Stimulated activated CD8-positive, alpha-beta memory T cell treated with anti-CD3 and anti-CD28 coated beads, Interleukin-7, amount 100 ng/mL, for 1 hour (primary cell): ENCODE measurements at places on chromosomes 7 and 10.
A peak's percentile ranks its signal among the peaks of the same experiment; 100 is the strongest.

DNA sequence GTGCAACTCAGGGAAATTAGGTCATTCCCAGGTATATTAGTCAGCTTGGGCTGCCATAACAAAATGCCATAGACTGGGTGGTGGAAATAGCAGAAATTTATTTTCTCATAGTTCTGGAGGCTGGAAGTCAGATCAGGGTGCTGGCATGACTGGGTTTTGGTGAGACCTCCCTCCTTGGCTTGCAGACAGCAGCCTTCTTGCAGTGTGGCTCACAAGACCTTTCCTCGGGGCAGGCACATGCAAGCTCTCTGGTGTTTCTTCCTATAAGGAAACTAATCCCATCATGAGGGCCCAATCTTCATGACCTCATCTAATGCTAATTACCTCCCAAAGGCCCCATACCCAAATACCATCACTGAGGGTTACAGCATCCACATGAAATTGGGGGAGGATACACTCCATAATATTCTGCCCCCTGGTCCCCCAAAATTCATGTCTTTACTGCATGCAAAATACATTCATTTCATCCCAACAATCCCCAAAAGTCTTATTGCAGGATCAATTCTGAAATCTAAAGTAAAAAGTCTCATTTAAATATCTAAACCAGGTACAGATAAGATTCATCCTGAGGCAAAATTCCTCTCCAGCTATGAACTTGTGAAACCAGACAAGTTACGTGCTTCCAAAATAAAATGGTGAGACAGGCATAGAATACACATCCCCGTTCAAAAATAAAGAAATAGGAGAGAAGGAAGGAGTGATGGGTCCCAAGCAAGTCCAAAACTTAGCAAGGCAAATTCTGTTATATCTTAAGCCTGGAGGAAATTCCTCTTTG lies 17.4 kb upstream of the CBLL1 start:
- DNase-seq, result no peak

DNA sequence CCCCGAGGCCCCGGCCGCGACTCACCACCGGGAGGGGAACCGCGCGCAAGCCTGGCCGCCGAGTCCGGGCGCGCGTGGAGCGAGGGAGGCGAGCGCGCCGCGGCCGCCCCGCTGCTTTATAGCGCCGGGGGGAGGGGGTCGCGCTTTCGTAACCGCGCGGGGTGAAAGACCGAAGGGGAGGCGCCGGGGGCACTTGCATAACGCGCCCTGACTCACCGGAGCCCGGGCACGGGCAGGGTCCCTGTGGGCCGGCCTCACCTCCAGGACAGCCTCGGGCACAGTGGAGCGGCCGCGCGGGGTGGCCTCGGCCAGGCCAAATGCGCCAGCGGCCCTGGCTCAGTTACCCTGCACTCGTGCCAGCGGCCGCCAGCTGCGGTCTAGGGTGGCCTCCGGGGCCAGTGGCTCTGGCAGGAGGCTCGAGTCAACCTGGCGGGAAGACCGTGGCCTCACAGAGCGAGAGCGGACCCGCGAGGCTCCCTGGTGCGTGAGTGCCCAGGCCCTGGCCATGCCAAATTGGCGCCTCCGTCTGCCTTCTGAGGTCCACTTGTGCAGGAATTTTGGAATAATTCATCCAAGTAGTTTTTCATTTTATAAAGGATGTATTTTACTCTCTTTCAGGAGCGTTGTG lies at the start of gene RBP4:
RBP4 (minus strand) TSS at position 90 of the 628 bp plus-strand sequence. CDS start 207 bp downstream, outside the sequence.
- DNase-seq, result no peak

DNA sequence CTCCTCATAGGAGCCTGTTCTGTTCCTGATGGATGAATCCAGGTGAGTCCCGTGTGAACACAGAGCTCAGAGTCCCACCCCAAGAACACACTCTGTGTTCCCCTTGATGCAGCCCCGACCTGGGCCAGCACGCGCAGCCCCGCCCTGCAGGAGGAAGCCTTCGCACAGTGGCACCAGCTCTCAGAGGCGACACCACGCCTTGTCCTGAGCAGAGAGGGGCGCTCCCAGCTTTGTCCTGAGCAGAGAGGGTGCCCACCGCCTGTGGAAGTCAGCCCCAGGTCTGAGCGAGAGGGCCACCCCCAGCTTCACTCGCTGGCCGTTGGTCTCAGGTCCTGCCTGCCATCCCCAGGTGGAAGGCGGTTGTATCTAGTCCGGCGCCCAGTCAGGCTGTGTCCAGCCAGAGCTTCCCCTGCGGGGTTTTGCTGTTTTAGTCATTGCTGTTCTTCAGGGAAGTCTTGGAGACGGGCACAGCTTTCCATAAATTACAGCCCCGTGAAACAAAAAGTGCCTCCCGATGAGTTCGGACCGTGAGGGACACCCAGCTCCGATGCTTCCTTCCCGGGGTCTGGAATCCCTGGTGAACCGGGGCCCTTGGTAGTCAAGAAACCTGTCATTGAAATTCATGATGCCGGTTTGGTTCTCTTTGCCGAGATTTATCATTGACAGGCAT lies 43.6 kb downstream of the NKX6-2 start:
- no peak for DNase-seq

GRCh38 chr10:96719850-96720421 lies 378 bp downstream of the PIK3AP1 start:
- peak; percentile 32 for DNase-seq

GRCh38 chr10:6409971-6410643 lies 170.0 kb downstream of the PRKCQ start:
- peak; percentile 24 for DNase-seq

DNA sequence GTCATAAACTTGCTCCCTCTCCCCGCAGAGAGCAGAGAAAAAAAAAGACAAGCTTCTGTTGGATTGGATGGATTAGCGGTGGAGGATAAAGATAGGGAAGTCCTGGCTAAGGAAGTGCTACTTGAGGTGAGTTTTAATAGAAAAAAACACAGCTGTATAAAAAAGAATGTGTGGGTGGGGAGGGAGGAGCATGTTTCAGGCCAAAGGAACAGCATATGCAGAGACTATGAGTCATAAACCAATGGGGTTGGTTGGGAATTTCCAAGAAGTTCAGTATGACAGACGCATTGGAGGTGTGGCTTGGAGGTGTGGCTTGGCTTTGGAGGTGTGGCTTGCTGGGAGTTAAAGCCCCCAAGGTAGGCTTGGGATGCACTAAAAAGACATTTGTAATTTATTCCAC lies 103.0 kb upstream of the LSM8 start:
- no peak for DNase-seq

DNA sequence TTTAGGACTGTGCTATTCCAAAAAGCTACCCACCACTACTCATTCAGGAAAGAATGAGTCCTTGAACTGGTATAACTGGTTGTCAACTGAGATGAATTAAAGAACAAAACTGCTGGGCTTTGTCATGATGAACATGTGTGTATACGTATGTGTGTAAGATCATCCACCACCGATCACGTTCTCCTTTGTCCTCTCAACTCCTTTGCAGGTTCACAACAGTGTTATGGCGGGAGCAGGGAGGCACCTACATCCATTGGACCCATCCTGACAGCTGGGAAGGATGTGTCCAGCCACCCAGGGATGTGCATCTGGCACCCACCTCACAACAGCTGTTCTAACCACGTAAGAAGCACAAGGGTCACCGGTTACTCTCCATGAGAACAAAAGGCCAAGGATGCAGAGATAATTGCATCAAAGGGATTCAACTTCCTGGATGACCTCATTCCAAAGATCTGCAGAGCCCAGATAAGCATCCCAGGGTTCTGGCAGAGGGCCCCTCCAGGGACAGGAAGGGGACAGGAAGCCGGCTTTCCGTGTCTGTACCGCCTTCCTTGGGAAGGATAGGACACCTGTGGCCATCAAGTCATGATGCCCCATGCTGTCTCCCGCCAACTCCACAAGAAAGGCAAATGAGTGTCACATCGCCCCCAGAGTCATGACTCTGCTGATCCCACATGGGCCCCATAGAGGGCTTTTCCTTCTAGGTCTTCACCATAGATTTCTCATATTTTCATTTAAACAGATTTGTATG lies 66.1 kb downstream of the STEAP1B start:
- DNase-seq, result no peak

DNA sequence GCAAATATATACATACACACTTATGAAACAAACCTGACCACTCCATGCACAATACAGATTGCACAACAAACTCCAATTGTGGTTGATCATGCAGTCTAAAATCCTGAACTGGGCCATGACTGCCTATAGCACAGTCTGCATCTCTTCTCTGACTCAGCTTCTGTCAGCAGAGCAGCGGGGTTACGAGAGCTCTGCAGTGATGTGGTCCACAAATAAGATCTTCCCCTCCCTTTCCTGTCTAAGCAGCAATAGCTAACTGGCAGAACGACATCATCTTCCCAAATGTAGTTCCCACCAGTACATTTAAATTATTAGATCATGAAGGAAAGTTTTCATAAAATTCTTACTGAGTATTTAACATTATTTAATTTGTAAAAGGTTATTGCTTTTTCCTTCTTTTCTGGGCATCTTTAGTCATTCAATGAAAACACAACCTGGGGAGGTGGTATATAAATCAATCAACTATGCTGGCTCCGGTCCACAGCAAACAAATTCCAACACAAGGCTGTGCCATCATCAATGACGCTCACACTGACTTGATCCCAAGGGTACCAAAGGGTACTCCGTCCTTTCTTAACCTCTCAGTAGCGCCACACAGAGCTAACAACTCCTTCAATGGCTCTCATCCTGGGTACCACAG lies 17.1 kb downstream of the ARHGAP21 start:
- no peak for DNase-seq

GRCh38 chr10:68463365-68464093 lies 8.2 kb downstream of the DNA2 start:
- DNase-seq, result no peak

DNA sequence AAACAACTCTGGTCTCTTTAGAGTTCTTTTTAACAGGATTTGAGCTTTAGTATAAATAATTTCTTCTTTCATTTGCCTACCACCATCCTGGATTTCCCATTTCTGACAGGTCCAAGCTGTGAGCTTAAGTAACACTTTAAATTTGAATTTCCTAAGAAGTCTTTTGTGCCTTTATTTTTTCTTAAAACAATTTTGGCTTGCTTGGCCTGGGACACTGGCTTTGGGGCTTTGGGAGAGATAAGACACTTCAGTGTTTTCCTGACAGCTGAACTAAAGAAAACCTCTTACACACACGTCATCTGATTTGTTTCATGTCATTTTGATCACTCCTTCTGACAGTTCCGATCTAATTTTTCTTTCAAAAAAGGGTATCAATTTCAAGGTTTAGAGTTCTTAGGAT lies 121.3 kb upstream of the BMPER start:
- DNase-seq, result no peak

GRCh38 chr10:118783776-118784545 lies 29.2 kb upstream of the CACUL1 start:
- no peak for DNase-seq

DNA sequence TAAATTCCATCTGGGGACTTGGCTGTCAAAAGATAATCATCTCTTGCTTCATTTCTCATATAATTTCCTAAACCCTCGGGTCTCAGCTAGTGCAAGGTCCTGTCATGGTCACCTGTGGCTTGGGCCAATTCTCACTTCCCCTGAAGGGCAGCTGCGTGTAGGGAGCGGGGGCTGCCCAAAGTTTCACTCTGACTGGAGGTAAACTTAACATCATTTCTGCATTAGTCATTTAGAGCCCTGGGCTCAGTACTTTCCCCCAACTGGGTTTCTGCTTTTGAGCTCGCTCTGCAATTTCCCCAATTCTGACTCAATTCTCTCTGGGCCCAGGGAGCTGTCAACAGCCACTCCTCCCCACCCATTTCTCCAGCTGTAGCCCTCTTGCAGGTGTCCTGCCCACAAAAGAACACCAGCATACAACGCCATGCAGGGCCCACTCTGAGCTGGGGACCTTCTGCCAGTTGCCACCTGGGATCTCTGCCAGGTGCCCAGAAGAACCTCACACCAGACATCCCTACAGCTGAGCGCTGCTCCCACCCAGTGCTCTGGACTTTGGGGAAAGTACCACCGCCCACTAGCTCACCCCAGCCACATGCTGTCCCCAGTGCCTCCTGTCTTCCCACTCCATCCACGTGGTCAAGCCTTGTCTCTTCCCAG lies 37.9 kb downstream of the VOPP1 start:
- no peak for DNase-seq

DNA sequence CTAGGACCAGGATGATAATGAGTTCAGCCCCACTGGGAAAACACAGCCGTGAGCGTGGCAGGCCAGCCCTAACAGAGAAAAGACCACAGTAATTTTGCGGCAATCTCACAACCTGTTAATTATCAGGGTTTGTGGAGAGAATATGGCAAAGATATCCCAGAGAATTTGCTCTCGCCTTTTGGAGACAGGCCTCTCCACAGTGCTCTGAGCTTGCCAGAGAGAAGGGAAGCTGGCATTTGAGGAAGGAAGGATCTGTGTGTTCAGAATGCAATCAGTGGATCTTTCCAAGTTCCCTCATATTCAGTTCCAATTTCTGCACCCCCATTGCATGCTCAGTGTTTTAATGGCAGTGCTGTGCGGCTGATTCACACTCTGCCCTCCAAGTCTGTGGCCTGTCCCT lies 60.2 kb downstream of the PLPP4 start:
- DNase-seq, result no peak

DNA sequence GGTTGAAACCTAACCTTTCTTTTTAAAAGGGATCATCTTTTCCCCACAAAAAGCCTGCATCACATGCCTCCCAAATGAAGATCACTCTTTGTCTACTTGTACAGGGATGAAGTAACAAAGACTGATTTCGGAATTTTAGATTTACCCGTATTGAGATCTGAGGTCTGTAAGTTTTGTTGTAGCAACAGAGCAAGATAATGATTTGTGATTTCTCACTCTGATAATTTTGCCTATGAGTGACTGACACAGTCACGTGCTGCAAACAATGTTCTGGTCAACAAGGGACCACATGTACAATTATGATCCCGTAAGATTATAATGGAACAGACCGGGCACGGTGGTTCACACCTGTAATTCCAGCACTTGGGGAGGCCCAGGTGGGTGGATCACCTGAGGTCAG lies 31.3 kb downstream of the ARL5B start:
- no peak for DNase-seq

- DNase-seq, result no peak
These were observed 90.2 kb upstream of the AGK start for GRCh38 chr7:141460781-141461715.

DNA sequence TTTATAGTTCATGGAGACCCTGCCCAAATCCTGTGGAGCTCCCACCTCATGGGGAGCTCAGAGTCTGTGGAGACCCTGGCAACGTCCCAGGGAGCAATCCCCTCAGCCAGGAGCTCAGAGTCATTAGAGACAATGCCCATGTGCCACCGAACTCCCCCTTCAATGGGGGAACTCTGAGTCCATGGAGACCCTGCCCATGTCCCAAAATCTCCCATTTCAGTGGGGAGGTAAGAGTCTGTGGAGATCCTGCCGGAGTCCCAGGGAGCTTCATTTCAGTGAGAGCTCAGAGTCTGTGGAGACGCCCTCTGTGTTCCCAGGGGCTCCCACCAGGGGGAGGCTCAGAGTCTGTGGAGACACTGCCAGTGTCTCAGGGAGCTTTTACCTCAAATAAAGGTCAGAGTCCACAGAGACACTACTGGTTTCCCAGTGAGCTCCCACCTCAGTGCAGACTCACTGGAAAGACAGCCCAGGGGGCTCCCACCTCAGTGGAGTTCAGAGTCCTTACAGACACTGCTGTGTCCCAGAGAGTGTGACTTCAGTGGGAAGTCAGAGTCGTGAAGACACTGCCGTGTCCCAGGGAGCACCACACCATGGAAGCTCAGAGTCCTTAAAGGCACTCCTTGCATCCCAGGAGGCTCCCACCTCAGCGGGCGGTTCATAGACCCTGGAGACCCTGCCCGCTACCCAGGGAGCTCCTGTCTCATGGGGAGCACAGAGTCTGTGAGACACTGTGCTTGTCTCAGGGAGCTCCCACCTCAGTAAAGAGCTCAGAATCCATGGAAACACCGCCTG lies 5.0 kb downstream of the MYO1G start:
- DNase-seq, result peak; percentile 36

- DNase-seq, result peak; percentile 30
These were observed 103.0 kb upstream of the KLF6 start for GRCh38 chr10:3887885-3888476.
